Activated CD8-positive, alpha-beta T cell treated with anti-CD3 and anti-CD28 coated beads, Interleukin-2, amount 10 ng/mL, durations not matched to agents 7 days and 5 days (primary cell): ENCODE measurements at places on chromosomes 1 and 21. TPM values are rescaled to one million over a fixed set of nuclear protein-coding genes. Genes with fewer than 3 reads are reported as not detected.

- no peak for DNase-seq
- no peaks in the 10 kb centered on the region for H3K27me3 ChIP-seq
These were observed 222.3 kb downstream of the RHOU start for GRCh38 chr1:228957535-228957934.

DNA sequence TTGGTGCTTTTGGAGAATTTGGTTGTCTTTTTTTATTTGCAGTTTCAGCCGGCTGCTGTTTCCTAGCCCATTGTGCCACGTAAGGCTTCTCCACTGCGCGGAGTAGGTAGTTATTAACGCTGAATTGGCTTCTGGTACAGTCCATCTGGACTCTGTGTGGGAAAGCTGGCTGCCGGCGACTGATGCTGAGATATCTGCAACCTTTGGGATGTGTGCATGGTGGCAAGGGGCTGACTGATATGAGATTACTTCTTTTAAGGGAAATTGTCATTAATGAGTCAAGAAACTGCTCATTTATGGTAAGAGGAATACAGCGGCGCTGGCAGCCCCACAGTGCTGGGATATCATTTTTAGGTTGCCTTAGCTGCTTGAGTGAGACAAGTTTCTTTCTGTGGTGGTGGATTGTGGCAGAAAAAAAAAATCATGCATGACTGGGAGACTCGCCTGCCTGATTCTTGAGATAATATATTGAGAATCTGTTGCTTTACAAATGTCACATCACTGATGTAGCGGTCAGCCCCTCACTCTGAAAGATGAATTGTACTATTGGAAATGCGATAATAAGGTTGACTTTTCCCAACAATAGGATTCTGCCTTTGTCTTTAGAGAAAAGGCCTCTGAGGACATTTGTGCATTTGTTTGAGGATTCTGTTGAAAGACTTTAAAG lies 2.5 kb upstream of the ELAVL4 start:
- peaks cover 14% of the 10 kb centered on the region for H3K4me1 ChIP-seq
- H3K36me3 ChIP-seq = no peaks in the 10 kb centered on the region
- no peak for DNase-seq

DNA sequence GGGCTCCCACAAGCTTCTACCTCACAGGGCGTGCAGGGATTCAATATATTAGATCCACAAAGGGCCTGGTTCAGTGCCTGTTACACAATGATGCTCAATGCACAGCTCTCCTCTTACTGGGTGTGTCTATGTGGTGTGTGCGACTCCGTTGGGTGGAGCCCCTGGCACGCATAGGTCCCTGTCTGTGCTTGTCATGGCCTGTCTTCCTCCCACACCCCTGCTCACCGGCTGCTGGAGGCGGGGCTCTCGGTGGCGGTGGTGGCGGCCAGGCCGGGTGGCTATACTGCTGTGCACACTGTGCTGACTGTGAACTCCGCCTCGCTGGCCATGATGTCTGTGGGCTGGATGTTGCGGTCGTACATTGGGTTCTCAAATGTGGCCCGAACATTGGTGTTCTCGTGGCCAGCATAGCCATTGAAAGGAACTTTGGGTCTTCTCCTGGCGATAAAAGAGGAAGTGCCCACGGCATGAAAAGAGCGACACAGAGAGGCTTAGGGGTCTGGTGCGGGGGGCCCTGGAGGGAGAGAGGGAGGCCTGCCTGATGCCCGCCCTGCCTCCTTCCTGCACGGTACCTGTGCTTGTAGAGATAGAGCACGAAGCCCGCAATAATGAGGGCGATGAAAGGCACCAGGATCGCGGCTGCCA lies 46.9 kb downstream of the ZSCAN20 start:
- H3K27ac ChIP-seq = no peak overlapping the region
- no peaks in the 10 kb centered on the region for H3K36me3 ChIP-seq
- H3K4me1 ChIP-seq = no peaks in the 10 kb centered on the region
- no peak for DNase-seq
- no peak overlapping the region for H3K4me3 ChIP-seq

GRCh38 chr21:33441489-33442477 lies 38.0 kb downstream of the TMEM50B start:
- no peaks in the 10 kb centered on the region for H3K27me3 ChIP-seq
- no peak for DNase-seq
- peaks cover 16% of the 10 kb centered on the region for H3K36me3 ChIP-seq
- H3K4me1 ChIP-seq = peaks cover 5% of the 10 kb centered on the region
- H3K4me3 ChIP-seq = no peak overlapping the region
- H3K27ac ChIP-seq = peak overlapping the region; percentile 33

Gene KIF14
- total RNA-seq = 34.1 TPM

Gene KCNH1
- not detected for total RNA-seq
